Activated CD4-positive, alpha-beta T cell treated with anti-CD3 and anti-CD28 coated beads, Interleukin-2, amount 50 U/mL, for 4 hours (primary cell): ENCODE measurements at places on chromosomes 5 and 9.

GRCh38 chr5:128341056-128341455 lies 197.0 kb downstream of the FBN2 start:
- no peak for DNase-seq

DNA sequence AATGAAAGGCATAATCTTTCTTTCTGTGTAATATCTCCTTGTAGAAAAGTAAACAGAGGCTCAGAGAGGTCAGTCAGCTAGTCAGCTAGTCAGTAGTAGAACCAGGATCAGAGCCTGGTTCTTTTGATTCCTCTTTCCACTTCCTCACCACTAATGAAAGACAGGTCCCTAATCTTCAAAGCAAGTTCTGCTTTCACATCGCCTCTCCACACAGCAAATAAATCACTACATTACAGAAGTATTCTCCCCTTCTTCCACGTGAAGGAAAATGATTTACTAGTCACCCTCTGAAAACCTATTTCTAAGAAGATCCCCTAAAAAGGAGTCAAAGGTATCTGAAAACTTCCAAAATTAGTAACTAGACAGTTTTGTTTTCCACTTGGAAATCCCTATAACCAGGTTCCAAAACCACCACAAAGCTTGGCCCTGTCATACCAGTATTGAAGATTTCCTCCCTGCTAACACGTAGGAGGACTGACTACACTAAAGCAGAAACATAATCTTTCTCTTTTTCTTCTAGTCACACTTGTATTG lies 140.5 kb upstream of the TARS1 start:
- no peak for DNase-seq

DNA sequence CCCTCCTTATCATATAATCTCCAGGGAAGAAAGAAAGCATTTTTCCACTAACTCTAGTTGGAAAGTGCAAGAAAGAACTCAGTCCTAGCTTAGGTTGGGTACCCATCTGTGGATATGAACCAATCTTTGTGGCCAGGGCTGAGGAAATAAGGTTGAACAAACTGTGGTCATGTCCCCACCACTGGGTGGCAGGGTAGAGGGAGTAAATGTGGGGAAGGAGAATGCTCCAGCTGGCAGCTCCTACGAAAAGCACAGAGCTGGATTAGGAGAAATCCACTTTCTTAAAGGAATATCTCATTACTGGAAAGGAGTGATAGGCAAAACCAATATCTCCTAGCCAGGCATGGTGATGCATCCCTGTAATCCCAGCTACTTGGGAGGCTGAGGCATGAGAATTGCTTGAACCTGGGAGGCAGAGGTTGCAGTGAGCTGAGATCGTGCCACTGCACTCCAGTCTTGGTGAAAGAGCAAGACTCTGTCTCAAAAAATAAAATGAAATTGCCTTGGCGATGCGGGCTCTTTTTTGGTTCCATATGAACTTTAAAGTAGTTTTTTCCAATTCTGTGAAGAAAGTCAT lies 175.1 kb downstream of the CCDC192 start:
- no peak for DNase-seq

DNA sequence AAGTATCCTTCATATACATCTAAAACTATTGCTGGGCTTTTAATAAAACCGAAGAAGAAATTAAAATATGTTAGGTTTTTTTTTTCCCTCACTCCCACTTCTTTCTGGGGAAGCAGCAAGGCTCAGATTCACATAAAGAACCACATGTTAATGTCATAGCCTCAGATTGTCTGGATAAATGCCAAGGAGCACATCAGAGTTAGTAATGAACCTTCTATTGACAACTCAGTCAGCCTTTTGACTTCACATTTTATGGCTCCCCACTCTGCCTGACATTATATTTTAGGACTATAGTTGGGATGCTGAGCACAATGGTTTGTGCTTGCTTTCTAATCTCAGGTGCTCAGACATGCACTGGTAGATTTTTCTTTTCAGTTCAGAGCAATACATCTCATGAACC lies 21.8 kb downstream of the DMAC1 start:
- no peak for DNase-seq

DNA sequence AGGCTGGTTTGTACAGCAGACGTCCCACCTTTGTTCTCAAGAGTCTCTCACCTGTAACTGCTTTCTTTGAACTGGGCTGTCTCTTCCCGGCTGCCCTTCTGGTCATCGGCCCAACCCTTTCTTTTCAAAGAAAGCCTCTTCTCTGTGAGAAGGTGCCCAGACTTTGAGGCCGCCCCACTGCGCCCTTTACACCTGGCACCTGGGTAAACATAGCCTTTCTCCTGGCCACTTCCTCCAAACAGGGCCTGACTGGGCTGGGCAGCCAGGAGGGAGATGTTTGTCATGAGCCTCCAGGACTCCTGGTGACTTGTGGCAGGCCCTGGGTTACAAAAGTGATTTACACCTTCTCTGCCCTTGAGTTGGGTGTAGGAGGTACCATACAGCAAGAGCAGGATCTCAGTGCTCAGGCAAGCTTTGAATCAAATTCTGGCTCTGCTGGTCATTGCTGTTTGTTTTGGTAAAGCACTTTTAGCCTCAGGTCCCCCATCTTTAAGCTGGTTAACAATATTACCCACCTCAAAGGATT lies 127.2 kb upstream of the CXCL14 start:
- no peak for DNase-seq

GRCh38 chr9:77455312-77455927 lies 192.7 kb downstream of the GNA14 start:
- DNase-seq: peak; percentile 7

DNA sequence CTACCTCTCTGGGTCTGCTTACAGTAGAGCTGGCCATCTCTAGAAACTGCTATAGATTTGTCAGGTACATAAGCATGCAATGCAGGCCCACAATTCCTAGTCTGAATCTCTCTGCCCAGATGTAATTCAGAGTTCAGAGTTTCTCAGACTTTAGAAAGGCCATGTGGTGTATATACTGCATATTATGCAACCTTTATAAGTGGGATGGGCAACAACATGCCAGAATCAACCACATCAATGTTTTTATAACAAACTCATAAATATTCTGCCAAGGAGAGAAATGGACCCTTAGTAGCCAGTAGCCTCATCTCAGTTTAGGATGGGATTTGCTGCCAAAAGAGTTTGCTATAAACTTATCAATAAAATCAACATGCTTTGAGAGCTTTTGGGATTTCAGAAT lies 78.8 kb downstream of the SLC1A1 start:
- no peak for DNase-seq

DNA sequence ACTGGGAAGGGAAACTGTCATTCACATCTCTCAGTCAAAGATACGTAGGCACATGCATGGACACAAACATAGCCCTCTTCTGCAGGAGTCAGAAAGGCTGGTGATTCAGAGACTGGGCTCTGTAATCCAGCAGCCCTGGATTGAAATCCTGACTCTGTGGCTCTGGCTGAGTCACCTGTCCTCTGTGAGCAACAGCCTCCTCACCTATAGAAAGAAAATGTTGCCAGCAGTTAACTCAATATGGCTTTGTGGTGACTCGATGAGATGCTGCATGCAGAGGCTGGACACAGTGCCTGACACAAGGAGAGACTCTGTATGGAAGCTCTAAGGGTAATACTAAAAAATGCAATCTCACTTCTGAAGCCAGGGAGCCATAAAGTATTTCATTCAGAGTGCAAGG lies 23.9 kb upstream of the CDKN2AIPNL start:
- DNase-seq: no peak

DNA sequence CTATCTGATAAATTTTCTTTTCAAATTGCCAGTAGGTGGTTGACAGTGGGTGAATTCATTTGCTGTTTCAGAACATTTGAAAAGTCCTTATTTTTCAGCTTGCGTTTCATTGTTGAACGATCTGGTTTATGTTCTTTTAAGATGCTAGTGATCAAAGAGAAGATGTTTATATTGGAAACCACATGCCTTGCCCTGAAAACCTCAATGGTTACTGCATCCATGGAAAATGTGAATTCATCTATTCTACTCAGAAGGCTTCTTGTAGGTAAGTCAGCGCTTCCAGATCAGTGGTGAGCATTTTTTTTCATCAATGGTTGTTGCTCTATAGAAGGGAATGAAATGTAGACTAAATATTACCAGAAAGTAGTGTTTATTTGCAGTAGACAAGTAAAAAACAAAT lies 16.6 kb upstream of the CAVIN4 start:
- no peak for DNase-seq

- DNase-seq: no peak
Observed at GRCh38 chr5:103523319-103523718, 39.3 kb downstream of the NUDT12 start.

GRCh38 chr5:67267512-67268216 lies 71.1 kb upstream of the CD180 start:
- no peak for DNase-seq

DNA sequence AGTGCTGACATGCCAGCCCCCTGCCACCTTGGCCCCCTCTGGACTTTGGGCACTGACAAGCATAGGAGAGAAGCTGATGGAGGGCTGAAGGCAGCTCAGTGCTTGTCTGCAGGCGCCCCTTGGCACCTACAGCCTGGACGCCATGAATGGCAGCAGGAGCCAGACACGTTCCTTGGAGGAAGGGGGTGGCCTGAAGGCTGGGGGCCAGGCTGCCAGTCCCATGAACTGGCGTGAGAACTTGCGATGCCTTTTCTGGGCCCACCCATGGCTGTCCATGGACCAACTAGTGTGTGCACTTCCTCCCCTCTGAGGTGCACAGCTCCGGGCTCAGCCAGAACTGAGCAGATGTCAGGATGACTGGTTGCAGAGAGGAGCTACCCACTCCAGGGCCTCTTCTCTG lies 99.0 kb upstream of the RANBP6 start:
- DNase-seq: no peak

DNA sequence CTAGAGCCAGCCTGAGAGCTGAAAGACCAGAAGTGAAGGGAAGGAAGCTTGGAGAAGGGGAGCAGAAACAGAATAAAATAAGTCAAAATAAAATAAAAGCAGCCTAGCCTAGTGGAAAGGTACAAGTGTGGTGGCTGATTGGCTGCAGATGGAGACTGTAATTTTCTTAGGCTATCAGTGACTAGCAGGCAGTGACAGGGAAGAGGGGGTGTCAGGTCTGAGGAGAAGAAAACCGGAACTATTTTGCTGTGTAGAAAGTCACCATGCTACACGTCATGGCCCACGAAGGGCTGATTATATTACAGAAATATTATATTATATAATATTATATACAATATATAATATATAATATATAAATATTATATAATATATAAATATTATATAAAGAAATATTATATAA lies 98.1 kb upstream of the TAF11L2 start:
- no peak for DNase-seq
